ENCODE measurements at places on chromosomes 7 and 10. TPM values are rescaled to one million over a fixed set of nuclear protein-coding genes. Genes with fewer than 3 reads are reported as not detected.

DNA sequence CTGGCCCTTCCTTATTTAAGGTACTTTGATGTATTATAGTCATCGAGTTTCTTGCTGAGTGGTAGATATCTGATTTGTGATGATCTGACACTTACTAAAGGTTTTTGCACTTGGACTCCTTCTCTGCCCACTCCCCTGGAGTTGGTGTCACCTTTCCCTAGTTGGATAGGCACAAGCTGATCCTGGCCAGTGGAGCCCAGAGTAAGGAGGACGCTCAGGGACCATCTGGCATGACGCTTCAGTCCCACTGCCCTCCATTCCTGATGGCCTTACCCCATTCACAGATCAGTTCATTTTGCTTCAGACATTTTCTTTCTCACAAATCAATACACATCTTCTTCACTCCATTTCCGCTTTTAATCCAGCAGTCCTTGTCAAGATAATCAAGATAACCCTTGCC lies 20.1 kb downstream of the ASB15 start:
- no peak overlapping the region for H3K27ac ChIP-seq
- DNase-seq, result no peak
- H3K27me3 ChIP-seq, result no peaks in the 10 kb centered on the region

GRCh38 chr10:42691361-42692120 lies 53.2 kb upstream of the ZNF33B start:
- H3K36me3 ChIP-seq, result peaks cover 12% of the 10 kb centered on the region
- no peak overlapping the region for H3K27ac ChIP-seq
- H3K27me3 ChIP-seq, result no peaks in the 10 kb centered on the region
- H3K4me3 ChIP-seq, result no peak overlapping the region

DNA sequence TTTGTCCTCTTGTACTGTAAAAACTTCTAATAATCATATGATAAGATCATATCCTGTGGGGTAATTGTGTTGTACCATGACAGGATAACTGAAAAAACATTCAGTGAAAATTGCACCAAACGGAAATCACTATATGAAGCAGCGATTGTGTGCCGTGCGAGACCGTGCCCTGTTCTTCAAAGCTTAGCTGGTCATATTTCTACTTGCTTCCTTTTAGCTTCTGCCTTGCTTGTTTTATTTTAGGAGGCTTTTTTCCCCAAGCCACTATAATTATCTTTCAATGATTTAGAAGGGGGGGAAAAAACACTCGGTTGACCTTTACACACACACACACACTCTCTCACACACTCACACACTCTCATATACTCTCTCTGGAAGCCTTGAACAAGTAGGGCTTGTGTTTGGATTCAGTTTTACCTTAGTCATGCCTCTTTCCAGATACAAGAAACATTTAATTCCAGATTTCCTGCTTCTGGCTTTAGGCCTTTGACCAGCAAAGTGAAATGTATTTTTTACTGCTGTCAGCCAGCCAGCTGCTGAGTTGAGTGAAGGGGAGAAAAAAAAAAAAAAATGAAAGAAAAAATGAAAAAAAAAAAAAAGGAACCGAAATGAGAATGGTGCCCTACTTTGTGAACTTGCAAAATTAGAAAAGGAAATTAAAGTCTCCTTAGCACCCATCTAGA lies 181.4 kb downstream of the ARID5B start:
- H3K27me3 ChIP-seq, result no peaks in the 10 kb centered on the region
- H3K36me3 ChIP-seq, result no peaks in the 10 kb centered on the region
- H3K27ac ChIP-seq, result no peak overlapping the region
- no peak overlapping the region for H3K4me3 ChIP-seq
- no peak for DNase-seq
- no peaks in the 10 kb centered on the region for H3K4me1 ChIP-seq

DNA sequence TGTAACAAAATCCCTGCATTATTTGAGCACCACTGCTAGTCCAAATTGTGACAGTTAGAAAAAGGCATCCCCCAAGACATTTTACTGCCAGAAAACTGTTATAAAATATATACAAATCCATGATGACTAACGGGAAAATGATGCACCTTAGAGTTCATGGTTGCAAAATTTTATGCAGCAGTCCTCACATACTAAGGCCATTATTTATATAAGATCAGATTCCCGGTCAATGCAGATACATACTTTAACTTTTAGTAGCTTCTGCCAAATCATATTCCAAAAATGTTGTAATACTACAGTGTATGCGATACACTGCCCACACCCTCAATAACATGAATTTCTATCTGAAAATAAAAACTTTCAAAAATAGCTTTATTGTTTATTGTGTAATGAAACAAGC lies 239.9 kb upstream of the ZNF32 start:
- no peak overlapping the region for H3K4me3 ChIP-seq
- no peaks in the 10 kb centered on the region for H3K27me3 ChIP-seq
- no peaks in the 10 kb centered on the region for H3K4me1 ChIP-seq
- no peaks in the 10 kb centered on the region for H3K36me3 ChIP-seq
- no peak for DNase-seq
- no peak overlapping the region for H3K27ac ChIP-seq

DNA sequence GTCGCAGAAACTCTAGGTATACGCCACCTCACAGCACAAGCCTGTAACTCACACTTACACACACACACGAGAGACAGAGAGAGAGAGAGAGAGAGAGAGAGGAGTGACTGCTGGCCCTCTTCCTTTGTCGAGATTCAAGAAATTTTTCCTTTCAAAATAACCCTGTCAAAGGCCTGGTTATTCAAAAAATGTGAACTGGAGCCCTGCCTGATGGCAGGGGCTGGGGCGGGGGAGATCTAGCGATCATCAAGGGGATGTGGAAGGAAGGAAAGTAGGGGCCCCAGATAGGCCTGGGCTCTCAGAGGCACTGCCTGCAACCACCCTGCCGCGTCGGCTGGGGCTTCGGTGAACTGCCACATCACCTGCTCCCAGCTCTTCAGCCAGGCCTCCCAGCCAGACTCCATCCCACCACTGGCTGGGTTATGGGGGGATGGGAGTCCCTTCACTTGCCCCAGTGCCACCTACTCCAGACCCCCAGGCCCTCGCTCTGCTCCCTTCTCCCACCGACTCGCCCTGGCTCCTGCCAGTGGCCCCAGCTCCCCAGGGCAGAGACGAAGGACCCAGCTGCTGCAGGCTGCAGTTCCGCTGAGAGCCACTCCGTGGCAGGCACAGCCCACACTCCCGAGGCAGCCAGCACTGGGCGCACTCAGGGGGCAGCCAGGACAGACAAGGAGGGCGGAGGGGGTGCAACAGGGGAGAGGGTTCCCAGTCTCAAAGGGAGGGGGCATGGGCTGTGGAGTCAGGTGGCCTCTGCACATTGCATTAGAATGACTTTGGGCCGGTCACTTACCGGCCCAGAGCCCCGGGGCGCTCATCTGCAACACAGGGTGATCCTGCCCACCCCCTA lies 15.3 kb downstream of the KCNH2 start:
- no peaks in the 10 kb centered on the region for H3K27me3 ChIP-seq
- H3K27ac ChIP-seq, result no peak overlapping the region
- H3K4me3 ChIP-seq, result no peak overlapping the region
- H3K36me3 ChIP-seq, result no peaks in the 10 kb centered on the region
- H3K4me1 ChIP-seq, result no peaks in the 10 kb centered on the region
- peak; percentile 82 for DNase-seq

DNA sequence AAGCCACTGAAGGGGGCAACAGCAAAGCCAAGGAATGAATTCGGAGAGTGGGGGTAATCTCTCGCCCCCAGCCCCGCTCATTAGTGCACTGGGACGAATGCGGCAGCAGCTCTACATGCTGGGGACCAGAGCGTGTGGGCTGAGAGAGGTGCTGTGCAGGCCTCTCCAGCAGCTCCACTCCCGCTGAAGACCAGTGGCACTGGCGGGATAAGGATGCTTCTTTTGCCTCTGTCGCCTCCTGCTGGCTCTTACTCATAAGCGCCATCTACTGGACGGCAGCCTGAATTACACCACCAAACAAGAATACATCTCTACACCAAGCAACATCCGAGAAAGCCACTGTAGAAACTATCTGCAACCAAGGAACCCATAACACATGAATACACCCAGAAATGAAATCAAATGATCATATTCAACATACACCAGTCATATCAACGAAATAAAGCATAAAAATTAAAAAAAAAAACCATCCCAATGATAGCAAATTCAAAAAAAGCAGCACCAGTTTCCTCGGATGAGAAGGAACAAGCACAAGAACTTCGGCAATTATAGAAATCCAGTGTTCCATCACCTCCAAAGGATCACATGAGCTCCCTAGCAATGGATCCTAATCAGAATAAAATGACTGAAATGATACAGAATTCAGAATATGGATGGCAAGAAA lies 79.0 kb upstream of the TMEM168 start:
- H3K27ac ChIP-seq, result no peak overlapping the region
- H3K36me3 ChIP-seq, result peaks cover 2% of the 10 kb centered on the region
- DNase-seq, result peak; percentile 82

GRCh38 chr10:12513003-12513365 lies 163.6 kb downstream of the CAMK1D start:
- DNase-seq, result no peak
- H3K36me3 ChIP-seq, result no peaks in the 10 kb centered on the region
- no peaks in the 10 kb centered on the region for H3K27me3 ChIP-seq
- H3K4me1 ChIP-seq, result no peaks in the 10 kb centered on the region
- H3K27ac ChIP-seq, result no peak overlapping the region

DNA sequence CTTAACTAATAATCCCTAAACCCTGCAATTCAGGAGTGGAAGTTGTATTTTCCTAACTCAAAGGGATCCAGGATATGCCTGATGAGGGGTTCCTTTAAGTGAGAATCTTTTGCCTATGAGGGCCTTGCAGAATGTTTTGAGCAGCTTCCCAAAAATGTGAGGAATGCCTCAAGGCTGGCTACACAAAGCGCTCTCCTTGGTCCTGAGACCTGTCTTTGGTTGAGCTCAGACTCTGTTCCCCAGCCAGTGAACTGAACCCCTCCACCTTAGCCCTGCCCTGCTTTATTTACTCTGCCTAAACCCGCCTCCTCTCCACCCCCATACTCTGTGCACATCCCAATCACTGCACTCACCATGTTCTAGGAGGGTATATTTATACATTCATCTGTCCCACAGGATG lies 108.6 kb downstream of the NRCAM start:
- peak; percentile 77 for DNase-seq
- H3K36me3 ChIP-seq, result 0 out of 2 replicates have a peak, but pooled peaks cover 4% of the 10 kb centered on the region
- no peak overlapping the region for H3K27ac ChIP-seq
- H3K27me3 ChIP-seq, result no peaks in the 10 kb centered on the region
- no peak overlapping the region for H3K4me3 ChIP-seq

DNA sequence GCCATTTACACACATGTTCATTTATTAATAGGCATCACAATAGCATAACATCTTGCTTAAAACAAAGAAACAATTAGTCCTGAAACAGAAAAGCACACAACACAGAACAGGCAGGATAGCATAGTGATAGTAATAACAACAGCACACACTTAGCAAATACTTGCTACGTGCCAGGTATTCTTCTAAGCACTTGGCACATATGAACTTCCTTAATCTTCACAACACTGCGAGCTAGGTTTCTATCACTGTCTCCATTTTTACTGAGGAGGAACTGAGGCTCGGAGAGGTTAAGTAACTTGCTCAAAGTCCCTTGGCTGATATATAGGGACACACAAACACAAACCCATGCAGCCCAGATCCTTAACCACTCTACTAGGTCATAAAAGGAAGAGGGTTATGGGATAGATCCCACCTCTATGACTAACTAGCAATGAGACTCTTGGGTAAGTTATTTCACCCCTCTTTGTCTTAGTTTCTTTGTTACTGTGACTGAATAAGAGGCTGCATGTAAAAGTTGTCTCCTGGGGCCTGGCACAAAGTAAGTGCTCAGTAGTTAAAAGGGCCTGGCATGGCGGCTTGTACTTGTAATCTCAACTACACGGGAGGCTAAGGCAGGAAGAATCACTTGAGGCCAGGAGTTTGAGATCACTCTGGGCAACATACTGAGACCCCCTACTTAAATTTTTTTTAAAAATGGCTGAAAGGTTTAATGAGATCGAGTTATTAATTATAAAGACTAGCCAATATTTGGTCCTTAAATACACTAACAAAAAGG lies 181.0 kb upstream of the RHOBTB1 start:
- no peak overlapping the region for H3K27ac ChIP-seq
- DNase-seq, result no peak
- H3K4me3 ChIP-seq, result no peak overlapping the region
- H3K36me3 ChIP-seq, result no peaks in the 10 kb centered on the region

- no peaks in the 10 kb centered on the region for H3K36me3 ChIP-seq
- no peak overlapping the region for H3K4me3 ChIP-seq
- no peak for DNase-seq
- H3K27me3 ChIP-seq, result no peaks in the 10 kb centered on the region
- H3K4me1 ChIP-seq, result no peaks in the 10 kb centered on the region
Observed at GRCh38 chr7:40544221-40544723, 409.5 kb downstream of the SUGCT start.

GRCh38 chr7:956031-956430 lies 1.6 kb upstream of the ADAP1 start:
- no peaks in the 10 kb centered on the region for H3K36me3 ChIP-seq
- no peak overlapping the region for H3K4me3 ChIP-seq
- DNase-seq, result no peak
- no peak overlapping the region for H3K27ac ChIP-seq
- H3K4me1 ChIP-seq, result no peaks in the 10 kb centered on the region

DNA sequence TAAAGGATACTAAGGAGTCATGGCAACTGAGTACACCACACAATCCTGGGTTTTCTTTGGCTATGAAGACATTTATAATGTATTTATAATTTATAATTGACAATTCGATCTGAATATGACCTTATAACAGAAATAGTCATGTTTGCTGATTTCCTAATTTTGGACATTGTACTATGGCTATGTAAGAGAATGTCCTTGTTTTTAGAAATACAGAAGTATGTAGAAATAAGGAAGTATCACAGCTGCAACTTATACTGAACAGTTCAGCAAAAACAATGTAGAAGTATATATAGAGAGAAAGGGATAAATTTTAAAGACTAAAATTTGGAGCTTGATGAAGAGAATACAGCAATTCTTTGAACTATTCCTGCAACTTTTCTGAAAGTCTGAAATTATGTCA lies 32.6 kb downstream of the PRLHR start:
- no peak for DNase-seq
- 0 out of 2 replicates have a peak, but pooled peaks cover 3% of the 10 kb centered on the region for H3K4me1 ChIP-seq
- no peaks in the 10 kb centered on the region for H3K27me3 ChIP-seq
- H3K27ac ChIP-seq, result no peak overlapping the region
- H3K4me3 ChIP-seq, result no peak overlapping the region

DNA sequence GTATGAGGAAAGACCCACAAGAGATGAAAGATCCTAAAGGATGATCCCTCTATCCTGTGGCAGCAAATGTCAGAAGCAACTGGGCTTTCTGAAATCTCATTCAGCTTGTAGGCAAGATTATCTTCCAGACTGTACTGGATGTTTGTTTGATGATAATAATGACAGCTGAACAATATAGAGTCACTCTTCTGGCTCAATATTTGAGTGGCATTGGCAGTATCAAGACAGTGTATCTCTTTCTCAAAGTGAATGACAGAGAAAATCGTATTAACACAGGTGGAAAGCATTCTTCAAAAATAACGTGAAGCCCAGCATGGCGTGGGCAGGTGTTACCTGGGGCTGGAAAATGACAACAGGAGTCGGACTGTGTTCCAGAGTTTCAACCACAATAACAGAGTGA lies 114.5 kb downstream of the GPR37 start:
- H3K4me1 ChIP-seq, result no peaks in the 10 kb centered on the region
- no peak overlapping the region for H3K4me3 ChIP-seq
- no peak overlapping the region for H3K27ac ChIP-seq
- no peaks in the 10 kb centered on the region for H3K27me3 ChIP-seq
- no peaks in the 10 kb centered on the region for H3K36me3 ChIP-seq

Gene FAM241B
- 13.7 TPM for total RNA-seq

Gene TDRD1
- not detected for total RNA-seq

Gene HYAL4
- total RNA-seq, result not detected

Gene NEUROD6
- not detected for total RNA-seq

Gene SND1
- 218 TPM for total RNA-seq

Gene ZPBP
- not detected for total RNA-seq

Gene RHEB
- 109 TPM for total RNA-seq

Gene SFTPA1
- total RNA-seq, result not detected

Gene GIMAP6
- not detected for total RNA-seq

Gene FIGNL1
- 13.8 TPM for total RNA-seq

Gene PRR15
- total RNA-seq, result 15.1 TPM

All from H9 (cell line).